ENCODE measurements at places on chromosomes 7 and 10.
A peak's percentile ranks its signal among the peaks of the same experiment; 100 is the strongest.

DNA sequence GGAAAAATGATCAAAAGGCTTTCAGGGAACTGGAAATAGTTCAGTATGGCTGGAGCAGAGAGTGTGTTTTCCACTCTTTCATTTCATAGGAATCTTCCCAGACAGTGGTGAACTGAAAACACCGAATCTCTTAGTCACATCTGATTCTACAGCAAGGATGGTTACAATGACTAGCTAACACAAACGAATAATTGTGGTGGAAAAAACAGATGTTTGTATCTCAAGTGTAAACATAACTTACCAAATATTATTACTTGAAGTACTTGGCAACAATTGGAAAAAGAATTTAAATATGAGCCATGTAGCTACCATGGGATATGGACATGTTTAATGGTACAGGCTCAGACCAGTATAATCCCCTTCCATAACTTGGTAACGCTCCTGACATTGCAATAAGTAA lies 21.1 kb upstream of the BPGM start:
- H3K4me3 ChIP-seq, result no peak overlapping the region
- H3K27me3 ChIP-seq, result no peaks in the 10 kb centered on the region
- H3K36me3 ChIP-seq, result no peaks in the 10 kb centered on the region
- H3K4me1 ChIP-seq, result no peaks in the 10 kb centered on the region

DNA sequence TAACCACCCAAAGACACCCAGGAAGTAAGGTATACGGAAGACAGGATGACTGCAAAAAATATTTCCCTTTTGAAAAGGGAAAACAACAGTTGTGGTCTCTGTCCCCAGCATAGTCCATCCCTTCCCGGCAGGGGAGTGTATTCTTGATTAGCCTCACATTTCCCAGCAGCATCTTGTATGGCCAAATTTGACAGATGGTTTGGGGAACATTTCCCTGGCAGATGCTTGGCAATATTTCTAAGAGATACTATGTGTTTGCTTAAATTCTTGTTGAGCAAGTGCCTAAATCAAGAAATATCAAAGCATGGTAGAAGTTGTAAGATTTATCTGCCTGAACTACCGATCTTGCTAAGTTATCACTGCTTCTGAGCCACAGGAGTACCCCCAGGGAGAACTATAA lies 56.9 kb upstream of the TPK1 start:
- H3K27ac ChIP-seq, result no peak overlapping the region
- H3K4me3 ChIP-seq, result no peak overlapping the region
- no peaks in the 10 kb centered on the region for H3K4me1 ChIP-seq
- H3K36me3 ChIP-seq, result no peaks in the 10 kb centered on the region
- no peaks in the 10 kb centered on the region for H3K27me3 ChIP-seq

DNA sequence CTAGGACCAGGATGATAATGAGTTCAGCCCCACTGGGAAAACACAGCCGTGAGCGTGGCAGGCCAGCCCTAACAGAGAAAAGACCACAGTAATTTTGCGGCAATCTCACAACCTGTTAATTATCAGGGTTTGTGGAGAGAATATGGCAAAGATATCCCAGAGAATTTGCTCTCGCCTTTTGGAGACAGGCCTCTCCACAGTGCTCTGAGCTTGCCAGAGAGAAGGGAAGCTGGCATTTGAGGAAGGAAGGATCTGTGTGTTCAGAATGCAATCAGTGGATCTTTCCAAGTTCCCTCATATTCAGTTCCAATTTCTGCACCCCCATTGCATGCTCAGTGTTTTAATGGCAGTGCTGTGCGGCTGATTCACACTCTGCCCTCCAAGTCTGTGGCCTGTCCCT lies 60.2 kb downstream of the PLPP4 start:
- H3K27me3 ChIP-seq, result no peaks in the 10 kb centered on the region
- no peak for DNase-seq
- H3K27ac ChIP-seq, result no peak overlapping the region
- H3K36me3 ChIP-seq, result no peaks in the 10 kb centered on the region
- H3K4me1 ChIP-seq, result no peaks in the 10 kb centered on the region
- H3K4me3 ChIP-seq, result no peak overlapping the region

- H3K27me3 ChIP-seq, result no peaks in the 10 kb centered on the region
- DNase-seq, result no peak
Observed at GRCh38 chr7:48876087-48876486, 48.3 kb upstream of the CDC14C start.

DNA sequence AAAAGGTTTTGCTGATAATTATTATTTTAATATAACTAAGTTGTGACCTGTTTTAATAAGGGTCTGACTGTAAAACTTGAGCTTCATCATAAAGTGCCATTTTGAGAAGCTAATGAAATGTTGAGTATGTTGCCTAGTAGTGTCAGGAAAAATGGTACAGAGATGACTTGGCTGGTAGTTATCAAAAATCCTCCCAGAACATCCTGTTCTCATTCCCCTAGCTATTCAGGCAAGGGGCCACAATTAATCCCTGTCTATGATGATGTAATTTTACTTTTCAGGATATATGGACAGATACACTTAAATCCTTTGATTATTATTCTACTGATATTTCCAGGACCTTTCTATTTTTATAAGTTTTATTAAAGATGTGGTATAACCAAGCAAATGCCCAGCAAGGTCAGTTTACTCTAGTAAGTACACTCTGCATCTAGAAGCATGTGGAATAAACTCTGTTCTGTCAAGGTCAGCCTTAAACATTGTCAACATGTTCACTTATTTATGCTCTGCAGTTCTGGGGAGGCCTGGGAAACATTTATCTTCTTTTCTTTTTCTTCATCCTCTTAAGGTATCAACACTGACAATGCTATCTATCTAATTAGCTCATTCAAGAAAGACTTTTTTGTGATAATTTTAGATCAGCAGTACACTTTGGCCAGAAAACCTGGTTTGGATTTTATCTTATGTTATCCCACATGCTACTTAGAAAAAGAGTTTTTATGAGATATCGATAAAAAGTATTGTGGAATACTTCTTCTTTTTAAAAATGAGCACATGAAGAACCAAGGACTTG lies 32.1 kb downstream of the BTRC start:
- H3K27ac ChIP-seq, result no peak overlapping the region
- no peaks in the 10 kb centered on the region for H3K27me3 ChIP-seq
- DNase-seq, result no peak
- H3K36me3 ChIP-seq, result no peaks in the 10 kb centered on the region
- H3K4me1 ChIP-seq, result peaks cover 12% of the 10 kb centered on the region
- no peak overlapping the region for H3K4me3 ChIP-seq

GRCh38 chr10:85311613-85312337 lies 983.4 kb downstream of the CCSER2 start:
- no peaks in the 10 kb centered on the region for H3K36me3 ChIP-seq
- DNase-seq, result no peak
- H3K27ac ChIP-seq, result no peak overlapping the region
- no peaks in the 10 kb centered on the region for H3K4me1 ChIP-seq
- no peak overlapping the region for H3K4me3 ChIP-seq

DNA sequence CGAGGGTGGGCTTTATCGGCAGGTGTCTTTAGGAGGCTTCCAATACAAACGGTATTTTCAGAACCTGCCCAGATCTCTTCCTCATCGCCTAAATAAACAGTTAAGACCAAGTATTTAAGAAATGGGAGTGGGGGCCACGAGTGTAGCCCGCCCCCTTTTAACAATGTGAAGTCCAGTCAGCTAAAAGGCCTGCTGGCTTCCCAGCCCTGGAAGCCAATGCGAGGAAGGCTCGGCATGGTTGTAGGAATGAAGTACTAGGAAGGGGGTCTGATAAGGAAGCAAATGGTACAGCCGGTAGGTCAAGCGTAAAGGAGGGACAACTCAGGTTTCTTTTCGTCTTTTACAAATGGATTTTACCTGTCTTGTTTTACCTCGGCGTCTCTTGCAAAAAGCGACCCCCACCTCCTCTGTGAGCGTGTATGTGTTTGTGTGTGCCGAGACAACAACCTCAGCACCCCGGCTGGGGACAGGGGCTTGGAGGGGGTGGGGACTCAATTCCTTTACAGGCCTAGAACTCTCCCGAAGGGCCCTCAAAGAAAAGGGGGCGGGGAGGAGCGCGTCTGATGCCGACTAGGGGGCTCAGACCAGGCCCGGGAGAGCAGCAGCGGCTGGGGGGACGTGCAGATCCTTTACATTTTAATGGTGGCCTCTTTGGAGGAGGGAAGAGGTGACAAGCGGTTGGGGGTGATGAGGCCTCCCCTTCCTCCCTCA lies 147.6 kb downstream of the GPR85 start:
- H3K27ac ChIP-seq, result peak overlapping the region; percentile 64
- H3K27me3 ChIP-seq, result no peaks in the 10 kb centered on the region
- H3K4me3 ChIP-seq, result peak overlapping the region; percentile 89
- peak; percentile 5 for DNase-seq
- H3K4me1 ChIP-seq, result no peaks in the 10 kb centered on the region

GRCh38 chr10:97434557-97434956 lies 8.6 kb downstream of the PGAM1 start:
- no peak for DNase-seq
- H3K4me1 ChIP-seq, result no peaks in the 10 kb centered on the region
- peaks cover 19% of the 10 kb centered on the region for H3K36me3 ChIP-seq

DNA sequence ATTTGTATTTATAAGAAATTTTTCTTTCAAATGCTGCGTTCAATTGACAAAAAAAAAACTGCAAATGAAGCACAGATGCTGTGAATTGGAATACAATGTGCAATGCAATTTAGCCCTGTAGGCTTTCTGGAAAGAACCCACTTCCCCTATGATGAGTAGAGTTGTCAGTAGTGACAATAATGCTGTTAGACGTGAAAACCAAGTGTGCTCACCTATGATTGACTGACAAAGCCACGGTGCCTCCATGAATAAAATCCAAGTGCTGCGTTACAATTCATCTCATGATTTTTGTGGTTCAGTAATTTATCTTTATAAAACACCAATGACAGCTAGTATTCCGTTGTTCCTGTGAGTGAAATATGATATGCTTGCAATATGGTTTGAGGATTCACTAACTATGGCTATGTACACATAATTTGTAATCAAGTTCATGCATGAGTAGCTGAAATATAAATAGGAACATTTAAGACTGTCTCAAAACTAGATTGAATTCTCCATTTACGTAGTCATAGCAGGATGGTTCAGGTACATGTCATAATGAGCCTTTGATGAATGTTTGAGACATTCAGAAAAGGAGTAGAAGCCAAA lies 1160.3 kb downstream of the CNTNAP2 start:
- no peak overlapping the region for H3K27ac ChIP-seq
- no peaks in the 10 kb centered on the region for H3K36me3 ChIP-seq
- no peak for DNase-seq
- H3K27me3 ChIP-seq, result no peaks in the 10 kb centered on the region
- no peaks in the 10 kb centered on the region for H3K4me1 ChIP-seq
- H3K4me3 ChIP-seq, result no peak overlapping the region

DNA sequence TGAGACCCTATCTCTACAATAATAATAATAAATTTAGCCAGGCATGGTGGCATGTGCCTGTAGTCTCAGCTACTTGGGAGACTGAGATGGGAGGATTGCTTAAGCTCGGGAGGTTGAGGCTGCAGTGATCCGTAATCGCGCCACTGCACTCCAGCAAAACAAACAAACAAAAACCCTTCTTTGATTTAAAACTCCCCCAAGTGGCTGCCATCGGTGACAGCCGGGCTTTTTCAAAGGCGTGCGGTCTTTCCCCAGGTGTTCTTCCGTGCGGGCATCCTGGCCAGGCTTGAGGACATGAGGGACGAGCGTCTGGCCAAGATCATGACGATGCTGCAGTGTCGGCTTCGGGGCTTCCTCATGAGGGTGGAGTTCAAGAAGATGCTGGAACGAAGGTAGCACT lies 1.9 kb upstream of the MYH16 start:
- H3K36me3 ChIP-seq, result no peaks in the 10 kb centered on the region
- H3K27ac ChIP-seq, result no peak overlapping the region
- no peaks in the 10 kb centered on the region for H3K27me3 ChIP-seq
- no peaks in the 10 kb centered on the region for H3K4me1 ChIP-seq

DNA sequence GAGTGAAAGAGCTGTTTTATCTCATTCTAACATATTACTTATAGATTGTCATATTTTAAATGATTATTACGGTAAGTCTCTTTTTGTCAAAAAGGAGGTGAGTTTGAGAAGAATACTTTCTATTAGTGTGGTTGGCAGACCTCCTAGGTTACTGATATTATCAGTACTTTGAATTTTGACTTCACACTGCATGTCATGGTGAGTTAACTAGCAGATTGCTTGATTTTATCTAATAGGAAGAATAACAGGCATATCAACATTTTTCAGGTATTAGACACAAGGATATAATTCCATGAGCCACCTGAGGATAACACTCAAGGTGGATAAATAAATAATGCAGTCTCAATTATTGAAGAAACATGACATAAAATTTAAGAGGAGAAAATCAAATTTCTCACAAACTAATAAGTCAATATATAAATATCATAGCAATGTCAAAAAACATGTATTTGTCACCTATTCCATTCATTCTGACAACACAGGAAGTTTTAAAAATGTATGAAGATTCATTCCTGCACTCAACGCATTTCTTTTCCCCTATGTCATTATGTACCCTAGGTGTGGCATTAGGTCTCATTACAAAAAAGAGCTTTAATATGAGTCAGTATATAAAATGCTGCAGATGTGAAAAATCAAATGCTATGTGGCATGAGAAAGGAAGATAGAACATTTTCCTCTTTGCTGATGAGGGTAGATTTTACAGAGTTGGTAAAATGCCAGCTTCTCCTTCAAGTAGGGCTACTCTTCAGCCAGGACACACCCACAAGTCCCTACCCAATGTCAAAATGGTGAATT lies 1621.6 kb downstream of the REEP3 start:
- H3K4me1 ChIP-seq, result no peaks in the 10 kb centered on the region
- H3K36me3 ChIP-seq, result no peaks in the 10 kb centered on the region
- no peak overlapping the region for H3K27ac ChIP-seq
- no peak overlapping the region for H3K4me3 ChIP-seq
- DNase-seq, result no peak
- H3K27me3 ChIP-seq, result no peaks in the 10 kb centered on the region

GRCh38 chr7:38411404-38411803 lies 138.0 kb upstream of the TARP start:
- no peak for DNase-seq
- H3K27ac ChIP-seq, result no peak overlapping the region
- H3K4me3 ChIP-seq, result no peak overlapping the region
- H3K27me3 ChIP-seq, result no peaks in the 10 kb centered on the region
- no peaks in the 10 kb centered on the region for H3K4me1 ChIP-seq
- no peaks in the 10 kb centered on the region for H3K36me3 ChIP-seq

DNA sequence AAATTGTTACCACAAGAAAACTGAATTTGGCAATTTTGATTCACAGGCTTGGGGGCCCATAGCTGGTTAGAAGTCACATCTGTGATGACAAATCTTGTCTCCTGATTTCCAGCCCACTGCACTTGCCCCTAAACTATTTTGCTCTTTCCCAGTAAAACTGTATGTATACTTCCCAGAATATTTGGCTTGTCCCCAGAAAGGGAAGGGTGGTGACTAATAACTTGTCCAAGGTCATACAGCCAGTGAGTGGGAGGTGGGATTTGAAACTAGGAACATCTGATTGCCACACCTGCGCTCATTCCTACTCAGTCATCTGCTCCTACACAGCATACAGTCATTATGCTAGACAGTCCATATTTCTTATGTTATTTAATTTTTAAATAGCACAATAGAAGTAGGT lies 304.5 kb downstream of the SDHAF3 start:
- no peak overlapping the region for H3K4me3 ChIP-seq
- H3K27ac ChIP-seq, result no peak overlapping the region
- no peaks in the 10 kb centered on the region for H3K4me1 ChIP-seq
- no peaks in the 10 kb centered on the region for H3K36me3 ChIP-seq

Measured in tibial nerve (tissue), 4 donors.